Kidney epithelial cell (primary cell): ENCODE measurements at places on chromosomes 1 and 21. TPM values are rescaled to one million over a fixed set of nuclear protein-coding genes. Genes with fewer than 3 reads are reported as not detected.

DCST1 gene
- total RNA-seq = not detected in 2 replicates

ZNF593OS gene
- total RNA-seq = not detected in 2 replicates

TNNT2 gene
- total RNA-seq = 0.08 and 0.89 TPM in 2 replicates

SLC16A4 gene
- total RNA-seq = 15.4 and 25.4 TPM in 2 replicates

PPM1J gene
- 2.1 and 2.3 TPM in 2 replicates for total RNA-seq
